ENCODE measurements at places on chromosomes 16 and 17. TPM values are rescaled to one million over a fixed set of nuclear protein-coding genes. Genes with fewer than 3 reads are reported as not detected.

GRCh38 chr16:25796239-25796638, 104.5 kb downstream of the HS3ST4 start:
- DNase-seq = no peak

DNA sequence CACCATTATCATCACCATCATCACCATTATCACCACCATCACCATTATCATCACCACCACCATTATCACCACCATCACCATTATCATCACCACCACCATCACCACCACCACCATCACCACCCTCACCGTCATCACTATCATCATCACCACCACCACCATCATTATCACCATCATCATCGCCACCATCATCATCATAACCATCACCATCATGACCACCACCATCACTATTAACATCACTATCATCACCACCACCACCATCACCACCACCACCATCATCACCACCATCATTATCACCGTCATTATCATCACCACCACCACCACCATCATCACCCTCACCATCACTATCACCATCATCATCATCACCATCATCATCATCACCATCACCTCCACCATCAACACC, 9.1 kb downstream of the FOXL1 start:
- no peak for DNase-seq

- no peak for DNase-seq
These were observed 60.1 kb upstream of the CNEP1R1 start for GRCh38 chr16:49964973-49965372.

DNA sequence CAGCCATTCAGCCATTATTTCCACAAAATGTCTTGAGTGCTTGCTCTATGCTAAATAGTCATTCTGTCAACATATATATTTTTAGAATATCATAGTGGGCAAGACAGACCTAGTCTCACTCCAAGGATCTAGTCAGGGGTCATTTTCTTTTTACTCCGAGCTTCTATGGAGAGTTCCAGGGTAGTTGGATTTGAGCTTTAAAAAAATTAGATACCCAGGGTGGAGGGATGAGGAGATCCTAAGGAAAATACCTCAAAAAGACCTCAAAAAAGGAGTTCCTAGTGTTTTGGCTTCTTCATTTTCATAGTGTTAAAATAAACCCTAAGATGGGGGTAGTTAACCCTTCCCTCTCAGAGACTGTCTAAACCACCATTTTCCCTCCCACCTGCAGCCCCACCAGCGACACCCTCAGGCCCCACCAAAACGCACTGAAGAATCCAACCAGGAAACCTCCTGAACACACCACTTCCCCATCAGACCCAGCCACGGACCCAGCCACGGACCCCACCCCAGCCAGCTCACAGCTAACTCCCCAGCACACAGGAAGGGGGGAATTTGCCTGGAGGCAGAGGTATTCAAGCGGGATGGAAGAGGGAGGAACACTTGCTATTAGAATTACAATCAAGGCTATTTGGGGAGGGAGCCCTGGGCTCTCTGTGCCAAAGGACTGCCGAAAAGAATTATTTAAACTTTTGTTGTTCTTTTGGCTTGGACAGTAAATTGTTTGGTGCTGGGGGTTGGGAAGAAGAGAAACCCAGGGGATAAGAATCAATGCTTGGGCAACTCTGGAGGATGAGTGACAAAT, 2.2 kb downstream of the ETV4 start:
- DNase-seq = no peak

SMTNL2 gene
- polyA plus RNA-seq = 1.5 TPM

- DNase-seq = no peak
These were observed 41.9 kb upstream of the RHBDL3 start for GRCh38 chr17:32223703-32224102.
